CD4-positive, alpha-beta T cell treated with Interleukin-10 for 1 hour (primary cell): ENCODE measurements at places on chromosomes 2 and 18.

GRCh38 chr2:63301481-63301880 lies 250.9 kb downstream of the OTX1 start:
- DNase-seq, result no peak

GRCh38 chr18:23229472-23229871 lies 94.2 kb downstream of the CABLES1 start:
- no peak for DNase-seq

- DNase-seq, result no peak
Observed at GRCh38 chr2:86357392-86357963, 20.1 kb upstream of the REEP1 start.

DNA sequence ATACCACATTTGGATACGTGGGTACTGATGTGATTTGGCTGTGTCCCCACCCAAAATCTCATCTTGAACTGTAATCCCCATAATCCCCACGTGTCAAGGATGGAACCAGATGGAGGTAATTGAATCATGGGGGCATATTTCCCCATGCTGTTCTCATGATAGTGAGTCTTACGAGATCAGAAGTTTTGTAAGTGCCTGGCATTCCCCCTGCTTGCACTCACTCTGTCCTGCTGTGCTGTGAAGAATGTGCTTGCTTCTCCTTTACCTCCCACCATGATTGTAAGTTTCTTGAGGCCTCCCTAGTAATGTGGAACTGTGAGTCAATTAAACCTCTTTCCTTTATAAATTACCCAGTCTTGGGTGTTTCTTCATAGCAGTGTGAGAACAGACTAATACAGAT lies 70.3 kb downstream of the CHST9 start:
- no peak for DNase-seq

DNA sequence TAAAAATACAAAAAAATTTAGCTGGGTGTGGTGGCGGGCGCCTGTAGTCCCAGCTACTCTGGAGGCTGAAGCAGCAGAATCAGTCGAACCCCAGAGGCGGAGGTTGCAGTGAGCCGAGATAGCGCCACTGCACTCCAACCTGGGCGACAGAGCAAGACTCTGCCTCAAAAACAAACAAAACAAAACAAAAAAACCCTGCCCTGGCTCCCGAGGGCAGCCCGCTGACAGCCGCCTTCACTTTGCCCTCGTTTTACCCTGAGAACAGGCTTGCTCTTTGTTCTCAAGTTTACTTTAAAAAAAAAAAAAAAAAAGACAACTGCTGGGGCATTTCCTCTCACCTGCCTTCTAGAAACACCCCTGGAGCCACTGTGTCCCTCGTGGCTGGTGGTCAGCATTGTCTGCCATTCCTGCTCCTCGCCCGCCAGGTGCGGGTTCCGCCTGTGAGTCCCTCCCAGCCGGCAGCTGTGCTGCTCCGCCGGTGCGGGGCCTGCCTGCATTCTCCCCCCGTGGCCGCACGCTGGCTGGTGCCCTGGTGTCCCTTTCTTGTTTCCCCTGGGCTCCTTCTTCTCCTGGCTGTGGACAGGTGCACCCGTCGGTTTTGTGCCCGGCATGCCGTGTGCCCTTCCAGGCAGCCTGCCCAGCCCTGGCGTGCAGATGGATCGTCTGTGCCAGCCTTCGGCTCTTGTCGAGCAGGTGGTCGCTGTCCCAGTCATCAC lies 105.7 kb downstream of the USP40 start:
- DNase-seq, result no peak

DNA sequence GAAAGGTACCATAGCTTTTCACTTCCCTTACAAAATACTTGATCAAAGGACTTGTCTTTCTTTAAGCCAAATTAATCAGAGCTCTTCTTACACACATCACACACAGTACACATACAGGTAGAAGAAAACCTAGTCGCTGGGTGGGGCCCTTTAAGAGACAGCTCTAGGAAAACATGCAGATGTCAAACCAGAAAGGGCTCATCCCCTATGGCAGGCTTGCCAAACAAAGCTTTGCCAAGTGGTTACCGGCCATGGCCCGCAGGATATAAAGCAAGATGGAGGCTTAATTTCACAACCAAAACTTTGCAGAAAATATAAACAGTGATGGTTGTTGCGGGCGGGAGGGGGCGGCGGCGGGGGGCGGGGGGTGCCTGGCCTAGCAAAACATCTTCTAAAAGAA lies 2156.0 kb upstream of the PIK3C3 start:
- DNase-seq, result no peak

- peak; percentile 17 for DNase-seq
Observed at GRCh38 chr2:143083636-143084035, 45.6 kb upstream of the ARHGAP15 start.

DNA sequence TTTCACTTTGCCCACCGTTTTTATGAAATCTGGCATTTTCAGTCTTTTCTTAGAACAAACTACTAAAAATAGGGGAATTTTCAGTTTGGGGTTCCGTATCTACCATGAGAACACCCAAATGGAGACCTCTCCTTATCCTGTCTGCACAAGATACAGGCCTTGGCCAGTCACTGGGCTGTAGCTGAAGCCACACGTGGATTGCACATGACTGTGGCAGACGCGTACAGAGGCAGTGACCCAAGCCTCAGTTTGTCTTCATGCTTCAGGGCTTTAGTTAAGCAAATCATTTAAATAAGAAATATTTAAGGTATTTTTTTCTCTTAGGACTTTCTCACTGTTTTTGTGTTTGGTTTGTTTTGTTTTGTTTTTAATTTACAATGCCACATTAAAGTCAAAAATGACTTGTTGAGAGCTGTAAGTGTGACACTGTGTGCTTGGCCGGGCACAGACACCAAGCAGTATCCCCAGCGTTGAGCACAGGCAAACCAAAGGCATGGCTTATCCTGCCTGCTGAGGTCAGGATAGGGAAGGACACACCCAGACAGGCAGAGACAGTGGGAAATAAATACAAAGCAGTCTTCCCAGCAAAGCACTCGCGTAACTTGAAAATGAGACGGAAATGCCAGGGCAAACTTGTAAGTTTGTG lies 53.3 kb downstream of the TRAPPC12 start:
- no peak for DNase-seq

GRCh38 chr18:48091869-48092497 lies 161.5 kb upstream of the SMAD2 start:
- no peak for DNase-seq

GRCh38 chr2:5933669-5934068 lies 241.5 kb downstream of the SOX11 start:
- no peak for DNase-seq

- no peak for DNase-seq
Observed at GRCh38 chr2:4291430-4291829, 588.1 kb downstream of the DCDC2C start.

- no peak for DNase-seq
Observed at GRCh38 chr2:225310745-225311144, 88.8 kb upstream of the NYAP2 start.

DNA sequence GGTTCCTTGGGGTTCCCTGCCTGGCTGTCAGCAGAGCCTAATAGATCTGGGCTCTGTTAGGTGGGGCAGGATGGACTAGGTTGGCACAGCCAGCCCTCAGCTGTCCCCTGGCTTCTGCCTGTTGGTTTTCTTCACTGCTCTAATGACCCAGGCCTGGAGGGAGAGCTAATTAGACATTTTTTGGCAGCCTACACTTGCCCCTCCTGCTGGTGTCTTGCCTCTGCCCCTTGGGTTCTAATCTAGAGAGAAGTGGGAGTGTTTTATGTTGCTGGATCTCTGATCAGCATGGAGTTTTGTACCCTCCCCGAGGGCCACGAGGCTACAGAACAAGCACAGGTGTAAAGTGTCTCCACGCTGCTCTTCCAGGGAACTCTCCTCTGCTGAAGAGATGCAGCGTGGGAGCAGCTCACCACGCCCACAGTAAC lies 199.4 kb upstream of the RASGRP3 start:
- DNase-seq, result no peak

GRCh38 chr2:67048314-67048713 lies 348.8 kb upstream of the ETAA1 start:
- no peak for DNase-seq

- no peak for DNase-seq
Observed at GRCh38 chr2:51920509-51920908, 888.6 kb upstream of the NRXN1 start.
